ENCODE measurements at places on chromosomes 7 and 10. TPM values are rescaled to one million over a fixed set of nuclear protein-coding genes. Genes with fewer than 3 reads are reported as not detected.

DNA sequence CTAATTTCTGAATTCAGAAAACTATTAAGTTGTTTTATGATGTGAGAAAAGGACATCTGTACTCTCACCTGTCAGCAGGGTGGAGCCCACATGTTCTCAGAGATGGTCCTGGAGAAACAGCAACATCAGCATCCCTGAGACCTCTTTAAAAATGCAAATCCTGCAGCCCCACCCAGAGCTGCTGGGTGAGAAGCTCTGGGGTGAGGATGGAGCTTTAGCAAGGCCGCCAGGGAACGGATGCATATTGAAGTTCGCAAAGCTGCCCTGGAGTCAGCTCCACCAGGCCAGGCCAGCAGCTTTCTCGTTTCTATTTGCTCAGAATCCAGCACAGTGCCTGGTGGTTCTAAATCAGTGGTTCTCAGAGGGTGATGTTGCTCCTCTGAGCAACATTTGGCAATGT lies 49.1 kb downstream of the PRKCQ start:
- DNase-seq: no peak

- DNase-seq: peak; percentile 29
Measured at GRCh38 chr7:50502001-50502684, 52.0 kb upstream of the FIGNL1 start.

GRCh38 chr7:151851782-151852181 lies 25.1 kb downstream of the PRKAG2 start:
- no peak for DNase-seq

PKD2L1 gene
- polyA plus RNA-seq: not detected

DNA sequence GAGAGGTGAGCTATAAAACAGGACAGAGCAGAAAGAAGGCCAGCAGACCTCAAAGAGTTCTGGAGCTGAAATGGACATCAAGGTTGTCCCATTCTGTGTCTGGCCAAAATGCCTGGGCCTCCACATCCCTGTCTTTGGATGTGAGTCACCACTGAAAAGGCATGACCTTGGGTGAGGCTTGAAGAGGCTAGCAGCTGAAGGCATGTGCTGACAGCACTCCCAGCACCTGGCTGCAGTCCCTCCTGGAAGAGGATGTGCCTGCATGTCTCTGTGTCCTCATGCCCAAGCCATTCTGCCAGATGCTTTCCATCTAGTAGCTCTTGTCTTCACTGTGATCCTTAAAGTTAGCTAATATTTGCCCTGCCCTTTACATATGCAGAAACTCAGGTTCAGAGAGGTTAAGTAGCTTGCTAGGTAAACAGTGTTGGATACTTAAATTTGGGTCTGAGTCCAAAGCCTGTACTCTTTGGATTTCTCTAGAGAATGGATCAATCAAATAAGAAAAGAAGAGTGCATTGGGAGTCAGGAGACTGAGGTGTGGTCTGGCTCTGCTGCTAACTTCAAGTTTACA lies 35.8 kb downstream of the HECW1 start:
- DNase-seq: no peak

WIPF3 gene
- polyA plus RNA-seq: 4.5 TPM

DNA sequence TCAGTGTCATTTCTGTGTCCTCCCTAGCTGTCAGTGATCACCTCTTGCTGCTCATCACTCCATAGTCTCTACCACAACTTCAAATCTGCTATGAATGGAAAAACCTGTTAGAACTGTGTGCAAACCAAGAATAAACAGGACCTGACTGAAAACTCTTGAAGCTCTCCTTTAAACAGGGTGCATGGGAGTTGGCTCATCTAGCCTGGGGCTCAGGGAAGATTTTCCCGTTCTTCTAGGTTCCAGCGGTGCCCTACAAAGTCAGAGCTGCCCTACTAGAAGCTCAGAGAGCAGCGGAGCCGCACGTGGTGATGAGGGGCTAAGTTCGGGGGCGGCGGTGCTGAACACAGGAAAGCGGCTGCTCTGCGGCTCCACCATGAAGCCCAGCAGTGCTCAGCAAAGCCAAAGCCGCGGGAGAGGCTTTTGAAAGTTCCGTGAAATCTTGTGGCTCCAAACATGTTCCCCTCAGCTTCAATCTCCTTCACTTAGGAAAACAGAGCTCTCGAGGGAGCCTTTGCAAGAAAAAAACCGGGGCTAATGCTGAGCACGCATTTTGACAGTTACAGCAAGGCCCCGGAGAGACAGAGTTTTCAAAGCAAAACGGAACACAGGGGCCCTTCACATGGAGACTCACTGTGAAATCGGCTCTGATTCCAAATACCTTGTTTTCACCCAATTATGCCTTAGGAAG lies 30.5 kb downstream of the RGS10 start:
- DNase-seq: no peak

CYP2C18 gene
- polyA plus RNA-seq: not detected

CFAP43 gene
- 2.5 TPM for polyA plus RNA-seq

AKR1D1 gene
- polyA plus RNA-seq: not detected

DNA sequence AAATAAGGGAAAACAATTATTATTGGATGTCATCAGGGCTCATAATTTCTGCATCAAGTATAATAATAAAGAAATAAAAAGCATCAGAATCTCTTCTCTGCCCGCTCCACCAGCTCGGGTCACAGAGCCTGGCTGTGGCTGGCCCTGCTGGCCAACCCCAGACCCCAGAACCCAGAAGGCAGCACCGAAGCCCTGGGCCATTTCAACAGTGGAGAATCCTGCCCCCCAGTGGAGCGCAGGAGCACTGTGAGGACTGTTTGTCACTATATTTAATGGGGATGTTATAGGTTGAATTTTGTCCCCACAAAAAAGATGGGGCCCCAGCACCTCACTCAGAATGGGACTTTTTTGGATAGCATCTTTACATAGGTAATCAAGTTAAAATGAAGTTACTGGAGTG lies 27.3 kb downstream of the DENND11 start:
- no peak for DNase-seq

DNA sequence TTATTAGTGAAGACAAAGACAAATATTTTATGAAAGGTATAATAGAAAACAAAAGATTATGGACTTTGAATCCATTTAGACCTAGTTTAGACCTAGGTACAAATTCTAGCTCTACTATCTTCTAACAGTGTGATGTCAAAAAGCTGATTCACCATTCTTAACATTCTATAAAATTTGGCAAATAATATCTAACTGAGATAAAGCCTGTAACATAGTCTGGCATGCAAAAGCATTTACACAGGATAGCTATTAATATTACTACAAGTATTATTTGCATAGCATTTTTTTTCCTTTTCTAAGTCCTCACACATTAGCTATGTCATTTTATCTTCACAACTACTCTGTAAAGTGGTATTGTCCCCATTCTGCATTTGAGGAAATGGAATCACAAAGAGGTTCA lies 179.6 kb upstream of the LRRTM3 start:
- no peak for DNase-seq

GRCh38 chr10:4296161-4296560 lies 511.2 kb upstream of the KLF6 start:
- DNase-seq: no peak

DNA sequence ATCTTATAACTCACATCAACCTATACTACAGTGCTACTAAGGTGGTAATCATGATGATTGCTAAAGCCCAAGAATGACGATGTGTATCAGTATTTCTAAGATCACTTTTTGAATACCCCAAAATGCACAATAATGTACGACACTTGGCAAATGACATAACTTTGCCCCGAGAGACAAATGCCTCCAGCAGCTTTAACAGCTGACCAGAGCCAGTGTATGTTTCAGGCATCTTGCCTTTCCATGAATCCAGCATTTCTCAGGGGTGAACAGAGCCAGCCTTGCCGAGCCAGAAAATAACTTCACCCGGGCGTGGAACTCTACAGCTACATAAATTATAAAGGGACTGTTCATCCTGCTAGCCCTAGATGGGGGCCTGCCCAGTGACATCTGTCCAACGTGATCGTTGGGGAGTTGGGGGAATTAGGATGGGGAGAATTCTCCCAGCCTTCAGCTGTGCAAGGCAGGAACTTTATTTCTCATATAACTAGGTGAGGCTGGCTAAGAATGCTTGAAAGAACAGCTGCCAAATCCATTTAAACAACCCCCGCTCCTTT lies 1.8 kb downstream of the IGFBP3 start:
- no peak for DNase-seq

- no peak for DNase-seq
Measured at GRCh38 chr7:40786909-40787308, 652.1 kb downstream of the SUGCT start.

DNA sequence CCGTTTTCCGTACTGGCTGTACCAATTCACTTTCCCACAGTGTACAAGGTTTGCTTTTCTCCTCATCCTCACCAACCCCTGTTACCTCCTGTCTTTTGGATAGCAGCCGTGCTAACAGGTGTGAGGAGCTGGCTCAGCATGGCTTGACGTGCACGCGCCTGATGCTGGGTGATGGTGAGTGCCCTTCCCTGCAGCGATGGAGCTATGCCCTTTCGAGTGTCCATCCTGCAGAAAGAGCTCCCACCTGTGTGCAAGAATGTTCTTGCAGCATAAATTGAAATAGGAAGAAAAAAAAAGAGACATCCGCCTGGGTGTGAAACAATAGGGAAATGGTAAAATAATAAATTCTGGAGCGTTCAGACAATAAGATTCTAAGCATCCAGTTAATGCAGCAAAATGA lies 9.5 kb upstream of the UBE3C start:
- no peak for DNase-seq

GRCh38 chr7:67771846-67772605 lies 775.4 kb downstream of the TYW1 start:
- no peak for DNase-seq

GRCh38 chr10:44925224-44925623 lies 14.1 kb downstream of the TMEM72 start:
- DNase-seq: no peak
